ENCODE measurements at places on chromosomes 5 and 9.

- peak; percentile 45 for DNase-seq
These were observed 42.7 kb downstream of the LRRC70 start for GRCh38 chr5:62621280-62621679.

GRCh38 chr5:64298586-64298985 lies 132.9 kb downstream of the RNF180 start:
- no peak for DNase-seq

DNA sequence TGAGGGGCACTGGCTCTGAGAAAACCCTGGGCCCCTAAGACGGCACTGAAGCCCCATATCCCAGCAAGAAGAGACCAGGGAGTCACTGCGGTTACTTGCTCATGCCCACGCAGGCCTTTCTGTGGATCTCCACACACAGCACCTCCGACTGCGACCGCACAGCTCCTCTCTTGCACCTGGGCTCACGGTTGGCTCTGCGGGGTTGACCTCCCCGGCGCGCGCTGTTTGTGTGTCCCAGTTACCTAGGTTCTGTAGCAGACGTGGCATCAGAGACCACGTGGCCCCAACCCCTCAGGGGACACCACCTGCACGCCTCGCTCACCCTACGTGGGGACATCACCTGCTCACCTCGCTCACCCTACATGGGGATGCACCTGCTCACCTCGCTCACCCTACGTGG lies 12.7 kb downstream of the LPCAT1 start:
- DNase-seq: no peak

- DNase-seq: no peak
These were observed 150.0 kb upstream of the FTMT start for GRCh38 chr5:121701731-121702130.

DNA sequence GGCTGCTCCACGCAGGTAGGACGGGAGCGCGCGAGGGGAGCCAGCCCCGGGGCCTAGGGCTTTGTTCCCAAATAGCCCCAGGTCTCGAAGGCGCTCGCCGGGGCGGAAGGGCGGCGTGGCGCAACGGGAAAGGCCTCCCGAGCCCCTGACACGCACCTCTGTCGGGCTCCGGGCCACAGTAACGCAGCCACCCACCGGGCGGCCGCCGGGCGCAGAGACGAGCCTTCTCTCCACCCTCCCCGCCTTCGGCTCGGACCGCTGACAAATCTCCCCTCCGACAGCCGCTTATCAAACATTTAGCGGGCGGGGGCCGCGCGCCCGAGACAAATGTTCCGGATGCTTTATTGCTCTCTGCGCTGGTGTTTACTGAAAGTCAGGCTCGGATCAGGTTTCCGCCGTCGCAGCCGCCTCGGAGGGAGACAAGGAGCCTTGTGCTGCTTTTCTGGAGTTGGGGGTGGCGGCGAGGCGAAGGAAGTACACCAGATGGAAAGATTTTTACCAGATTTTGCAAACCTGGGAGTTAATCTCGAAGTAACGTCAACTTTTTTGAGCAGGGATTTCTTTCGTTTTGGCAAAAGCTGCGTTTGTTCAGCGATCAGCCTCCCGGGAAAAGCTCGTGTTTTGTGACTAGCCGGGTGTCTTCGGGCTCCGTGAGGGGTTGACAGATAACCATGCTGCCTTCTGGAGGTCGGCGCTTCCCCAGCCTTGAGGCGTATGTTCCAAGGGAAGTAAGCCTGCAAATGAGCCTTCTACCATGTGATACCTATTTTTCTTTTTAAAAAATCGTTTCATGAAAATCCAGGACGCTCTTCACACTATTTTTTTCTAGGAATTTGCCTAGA lies 950 bp downstream of the RGMB start:
- DNase-seq: peak; percentile 69

- DNase-seq: no peak
These were observed 2123.7 kb upstream of the C9orf72 start for GRCh38 chr9:29697011-29697410.

GRCh38 chr5:33491941-33492340 lies 51.2 kb downstream of the TARS1 start:
- no peak for DNase-seq

DNA sequence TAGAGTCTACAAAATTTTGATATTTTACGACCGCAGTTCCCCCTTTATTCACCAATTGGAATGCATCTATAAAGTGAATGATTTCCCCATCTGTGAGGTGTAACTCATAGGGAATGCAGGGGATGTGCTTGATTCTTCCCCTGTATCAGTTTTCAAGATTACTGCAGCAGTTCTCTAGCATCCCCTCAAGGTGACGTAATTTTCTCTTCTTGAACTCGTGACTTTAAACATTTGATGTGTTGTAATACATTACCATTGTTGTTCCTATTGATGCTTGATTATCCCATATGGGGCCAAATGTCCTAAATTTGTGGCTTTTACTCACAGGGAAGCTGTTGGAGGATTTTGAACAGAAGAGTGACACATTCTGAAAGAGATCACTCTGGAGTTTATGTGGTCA lies 240.2 kb downstream of the CD180 start:
- no peak for DNase-seq

- no peak for DNase-seq
These were observed 6.2 kb upstream of the CKS2 start for GRCh38 chr9:89304834-89305188.

- no peak for DNase-seq
These were observed 128.1 kb upstream of the NUDT12 start for GRCh38 chr5:103690676-103691075.

- DNase-seq: peak; percentile 63
These were observed 1.6 kb downstream of the NTNG2 start for GRCh38 chr9:132163457-132163875.

DNA sequence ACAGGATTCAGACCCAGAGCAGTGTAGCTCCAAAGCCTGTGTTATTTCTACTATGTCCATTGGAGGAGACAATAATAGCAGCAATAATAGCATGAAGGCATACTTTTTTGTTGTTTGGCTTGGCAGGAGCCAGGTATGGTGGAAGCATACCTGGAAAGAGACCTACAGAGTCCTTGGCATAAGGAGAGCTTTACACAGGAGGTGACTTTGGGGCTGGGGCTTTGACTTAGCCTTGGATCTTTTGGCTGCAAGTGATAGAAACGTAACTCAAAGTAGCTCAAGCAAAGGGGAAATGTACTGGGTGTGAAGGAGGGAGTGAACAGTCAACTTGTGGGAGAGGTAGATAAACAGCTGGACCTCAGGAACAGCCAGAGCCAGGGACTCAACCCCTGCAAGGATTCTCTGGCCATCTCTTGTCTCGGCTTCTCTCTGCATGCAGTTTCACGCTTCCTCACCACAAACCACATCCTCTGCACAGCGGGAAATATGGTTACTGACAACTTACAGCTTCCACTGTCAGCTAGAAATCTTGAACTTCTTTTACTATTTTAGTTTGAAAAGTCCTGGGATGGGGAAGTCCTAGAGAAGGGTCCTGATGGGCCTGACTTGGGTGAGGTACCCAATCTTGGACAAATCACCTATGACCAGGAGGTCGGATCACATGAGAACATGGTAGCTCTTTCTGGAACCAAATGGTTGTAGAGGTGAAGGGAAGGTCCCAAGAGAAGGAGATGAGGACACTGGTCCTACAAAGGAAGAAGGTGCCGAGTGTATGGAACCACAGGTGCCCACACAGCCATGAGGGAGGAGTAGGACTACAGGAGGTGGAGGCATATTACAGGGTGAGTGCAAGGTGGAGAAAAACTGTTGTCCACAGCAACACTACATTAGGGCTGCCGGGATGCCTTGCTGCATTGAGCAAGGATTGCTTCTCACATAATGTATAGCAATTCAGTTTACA lies 47.0 kb upstream of the TGFBR1 start:
- DNase-seq: no peak

DNA sequence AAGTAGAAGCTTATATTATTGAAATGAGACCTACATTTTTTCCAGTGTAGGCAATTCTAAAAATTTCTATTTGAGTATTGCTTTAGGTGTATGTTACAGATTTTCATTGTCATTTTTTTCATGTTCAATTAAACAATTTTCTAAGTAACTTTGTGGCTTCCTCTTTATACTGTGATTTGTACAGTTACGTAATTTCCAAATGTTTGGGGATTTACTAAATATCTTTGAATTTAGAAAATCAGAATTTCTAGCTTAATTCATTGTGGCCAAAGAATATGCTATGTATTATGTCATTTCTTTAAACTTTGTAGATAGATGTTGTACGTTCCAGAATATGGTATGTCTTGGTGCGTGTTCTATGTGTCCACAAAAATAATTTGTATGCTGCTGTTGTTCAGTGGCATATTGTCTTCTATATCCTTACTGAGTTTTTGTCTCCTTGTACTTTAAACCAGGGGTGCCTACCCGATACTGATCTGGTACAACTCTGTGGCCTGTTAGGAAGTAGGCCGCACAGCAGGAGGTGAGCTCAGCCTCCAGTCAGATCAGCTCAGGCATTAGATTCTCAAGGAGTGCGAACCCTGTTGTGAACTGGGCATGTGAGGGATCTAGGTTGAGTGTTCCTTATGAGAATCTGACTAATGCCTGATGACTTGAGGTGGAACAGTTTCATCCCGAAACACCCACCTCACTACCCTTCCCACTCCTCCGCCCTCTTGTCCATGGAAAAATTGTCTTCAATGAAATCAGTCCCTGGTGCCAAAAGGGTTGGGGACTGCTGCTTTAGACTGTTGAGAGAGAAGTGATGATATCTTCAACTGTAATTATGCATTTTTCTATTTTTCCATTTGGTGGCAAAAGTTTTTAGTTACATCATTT lies 63.5 kb downstream of the UBE2R2 start:
- DNase-seq: no peak

- DNase-seq: no peak
These were observed 80.7 kb downstream of the TSSK1B start for GRCh38 chr5:113354055-113354454.

- DNase-seq: no peak
These were observed 94.3 kb upstream of the CPEB4 start for GRCh38 chr5:173793648-173794548.

GRCh38 chr9:13082796-13083195 lies 196.7 kb downstream of the MPDZ start:
- no peak for DNase-seq

- no peak for DNase-seq
These were observed 890.0 kb upstream of the NUDT12 start for GRCh38 chr5:104452550-104452949.

GRCh38 chr9:4762886-4763541 lies 22.0 kb upstream of the AK3 start:
- no peak for DNase-seq

- no peak for DNase-seq
These were observed 81.2 kb upstream of the CCDC112 start for GRCh38 chr5:115377468-115378217.

DNA sequence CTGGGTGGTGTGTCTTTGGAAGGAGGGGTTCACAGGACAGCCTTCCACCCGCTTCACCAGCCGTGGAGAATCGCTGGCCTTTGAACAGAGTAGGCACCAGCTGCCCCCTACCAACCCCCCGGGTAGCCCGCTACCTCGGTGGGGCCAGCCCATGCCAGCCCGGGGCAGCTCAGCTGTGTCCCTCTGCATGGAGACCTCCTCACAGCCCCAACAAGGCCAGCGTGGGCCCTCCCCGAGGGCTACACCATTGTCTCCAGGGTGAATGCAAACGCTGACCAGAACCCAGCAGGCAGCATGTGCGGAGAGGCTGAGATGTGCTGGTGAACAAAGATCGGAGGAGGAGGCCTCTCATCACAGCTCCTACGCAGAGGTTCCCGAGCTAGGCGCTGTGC lies 51.9 kb downstream of the LMX1B start:
- DNase-seq: no peak

DNA sequence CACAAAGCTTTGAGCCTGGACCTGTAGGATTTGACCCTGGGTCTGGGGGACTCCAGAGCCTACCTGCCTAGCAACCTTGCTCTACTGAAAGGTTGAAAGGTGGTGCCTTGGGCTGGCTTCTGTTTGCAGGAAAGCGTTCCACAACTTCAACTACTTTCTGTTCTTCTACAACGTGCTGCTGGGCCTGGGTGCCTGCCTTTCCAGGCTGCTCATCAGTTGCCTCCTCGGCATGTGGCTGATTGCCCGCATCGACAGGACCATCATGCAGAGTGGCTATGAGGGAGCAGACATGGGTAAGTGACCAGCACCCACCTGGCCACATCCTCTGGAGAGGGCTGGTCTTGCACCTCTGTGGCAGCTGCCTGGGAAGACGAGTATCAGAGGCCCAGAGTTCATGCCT lies 13.6 kb upstream of the CCDC180 start:
- DNase-seq: no peak

DNA sequence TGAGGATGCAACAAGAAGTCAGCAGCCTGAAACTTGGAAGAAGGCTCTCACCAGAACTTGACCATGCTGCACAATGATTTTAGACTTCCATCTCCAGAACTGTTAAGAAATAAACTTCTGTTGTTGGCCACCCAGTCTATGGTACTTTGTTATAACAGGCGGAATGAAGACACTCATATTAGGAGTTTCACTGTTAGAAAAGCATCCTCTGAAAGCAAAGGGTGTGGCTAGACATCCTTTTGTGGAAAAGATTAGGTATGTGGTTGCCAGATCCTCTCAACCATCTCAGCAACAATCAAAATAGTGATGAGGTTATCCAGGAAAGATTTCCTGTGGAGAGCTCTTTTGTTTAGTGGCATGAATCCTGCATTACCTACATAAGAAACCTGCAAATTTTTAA lies 20.7 kb downstream of the ITGA2 start:
- DNase-seq: no peak

GRCh38 chr9:120928015-120928482 lies 1.5 kb upstream of the TRAF1 start:
- DNase-seq: no peak

GRCh38 chr5:107565791-107566767 lies 104.7 kb downstream of the EFNA5 start:
- DNase-seq: no peak

DNA sequence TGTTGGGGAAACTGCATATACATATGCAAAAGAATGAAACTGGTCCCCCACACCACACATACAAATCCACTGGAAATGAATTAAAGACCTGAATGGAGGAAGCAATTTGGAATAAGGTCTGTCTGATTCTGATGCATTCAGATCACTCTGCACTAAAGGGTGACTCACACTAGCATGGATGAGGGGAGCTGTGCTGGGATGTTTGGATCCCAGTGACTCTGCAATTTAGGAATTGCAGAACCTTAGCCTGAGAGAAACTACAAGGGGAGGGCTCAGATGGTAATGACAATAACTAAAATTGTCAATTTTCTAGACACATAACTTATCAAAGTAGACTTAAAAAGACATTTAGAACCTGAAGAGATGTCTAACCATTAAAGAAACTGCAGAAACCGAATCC lies 312.0 kb downstream of the CDK5RAP2 start:
- no peak for DNase-seq

- no peak for DNase-seq
These were observed 126.7 kb upstream of the PTGER4 start for GRCh38 chr5:40552981-40553380.

GRCh38 chr5:172795318-172795977 lies 24.5 kb upstream of the DUSP1 start:
- peak; percentile 47 for DNase-seq

DNA sequence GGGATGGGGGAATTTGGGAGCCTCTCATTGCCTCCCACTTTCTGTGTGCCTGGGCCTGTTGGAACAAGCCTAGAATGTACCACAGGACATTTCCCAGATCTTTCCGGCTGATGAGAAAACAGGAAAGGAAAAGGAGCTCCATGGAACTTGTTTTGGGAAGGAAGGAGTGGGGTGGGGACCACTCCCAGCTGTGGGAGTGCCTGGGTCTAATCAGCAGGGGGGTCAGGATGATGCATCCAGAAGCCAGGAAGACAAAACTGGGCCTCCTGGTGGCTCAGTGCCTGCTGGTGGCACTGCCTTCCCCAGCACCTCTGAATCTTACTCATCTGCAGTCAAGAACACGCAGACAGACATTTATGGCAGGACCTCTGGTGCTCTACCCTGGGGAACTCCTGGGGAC lies 2.8 kb downstream of the SMIM33 start:
- DNase-seq: peak; percentile 18
